Activated CD8-positive, alpha-beta T cell treated with anti-CD3 and anti-CD28 coated beads, Interleukin-2, amount 10 ng/mL, durations not matched to agents 7 days and 5 days (primary cell): ENCODE measurements at places on chromosomes 6 and 20. TPM values are rescaled to one million over a fixed set of nuclear protein-coding genes. Genes with fewer than 3 reads are reported as not detected.

CCN6 gene
- total RNA-seq: not detected

GRCh38 chr20:61203320-61203719 lies 48.7 kb upstream of the CDH4 start:
- H3K4me3 ChIP-seq: no peak overlapping the region
- H3K27ac ChIP-seq: no peak overlapping the region
- DNase-seq: no peak
- peaks cover 3% of the 10 kb centered on the region for H3K27me3 ChIP-seq

- DNase-seq: no peak
- H3K4me1 ChIP-seq: no peaks in the 10 kb centered on the region
- peaks cover 43% of the 10 kb centered on the region for H3K27me3 ChIP-seq
- no peak overlapping the region for H3K4me3 ChIP-seq
- H3K27ac ChIP-seq: no peak overlapping the region
These were observed 6.0 kb downstream of the CLPSL1 start for GRCh38 chr6:35786810-35787209.

- peak; percentile 53 for DNase-seq
- peak overlapping the region; percentile 88 for H3K27ac ChIP-seq
- H3K4me1 ChIP-seq: peaks cover 26% of the 10 kb centered on the region
- H3K4me3 ChIP-seq: peak overlapping the region; percentile 87
- H3K36me3 ChIP-seq: peaks cover 9% of the 10 kb centered on the region
- peaks cover 2% of the 10 kb centered on the region for H3K27me3 ChIP-seq
These were observed 1.0 kb downstream of the RALGAPA2 start for GRCh38 chr20:20711413-20711812.

DNA sequence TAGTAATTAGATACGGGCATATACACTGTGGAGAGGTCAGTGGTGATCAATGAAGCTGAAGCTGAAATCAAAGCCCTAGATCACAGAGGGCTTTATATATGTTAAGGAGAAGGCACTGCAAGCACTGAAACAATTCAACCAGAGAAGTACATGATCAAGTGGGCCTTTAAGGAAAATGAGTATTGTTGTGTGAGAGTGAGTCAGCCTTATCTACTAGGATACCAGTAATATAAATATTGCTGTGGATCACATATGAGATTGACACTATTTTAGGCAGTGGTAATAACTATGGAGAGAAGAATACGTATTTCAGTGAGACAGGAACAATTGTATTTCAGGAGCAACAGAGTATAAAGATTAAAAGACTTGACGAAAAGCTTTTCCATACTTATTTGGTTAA lies 1172.2 kb upstream of the GJE1 start:
- H3K27me3 ChIP-seq: no peaks in the 10 kb centered on the region
- H3K36me3 ChIP-seq: no peaks in the 10 kb centered on the region
- H3K27ac ChIP-seq: no peak overlapping the region
